ENCODE measurements at places on chromosomes 2 and 18. TPM values are rescaled to one million over a fixed set of nuclear protein-coding genes. Genes with fewer than 3 reads are reported as not detected.

DNA sequence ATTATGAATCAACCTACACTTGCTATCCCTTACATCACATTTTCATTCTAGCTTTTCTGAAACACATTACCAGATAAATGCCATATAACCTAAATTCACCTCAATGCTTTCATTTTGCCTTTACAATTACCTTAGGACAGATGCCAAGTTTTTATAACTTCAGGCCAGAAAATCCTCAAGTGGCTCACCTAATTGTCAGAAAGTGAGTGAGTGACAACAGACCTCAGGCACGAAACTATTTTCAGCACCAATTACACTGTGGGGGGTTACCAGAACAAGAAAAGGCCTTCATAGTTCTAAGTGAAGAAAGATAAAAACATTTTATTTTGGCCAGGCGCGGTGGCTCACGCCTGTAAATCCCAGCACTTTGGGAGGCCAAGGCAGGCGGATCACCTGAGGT, 52.3 kb upstream of the ST8SIA5 start:
- H3K27ac ChIP-seq = no peak overlapping the region
- H3K36me3 ChIP-seq = no peaks in the 10 kb centered on the region
- H3K27me3 ChIP-seq = no peaks in the 10 kb centered on the region
- no peak overlapping the region for H3K4me3 ChIP-seq
- no peaks in the 10 kb centered on the region for H3K4me1 ChIP-seq
- DNase-seq = no peak

GRCh38 chr2:166127217-166128155, at the start of gene SCN1A:
SCN1A (minus strand) TSS chr2:166128020; CDS start chr2:166073621, 54,399 bp downstream.
- no peaks in the 10 kb centered on the region for H3K36me3 ChIP-seq
- H3K4me3 ChIP-seq = no peak within 1 kb of the TSS
- H3K4me1 ChIP-seq = no peaks in the 10 kb centered on the region
- no peaks in the 10 kb centered on the region for H3K27me3 ChIP-seq
- no peak within 1 kb of the TSS for H3K27ac ChIP-seq

GRCh38 chr2:152335726-152336118, 748 bp downstream of the FMNL2 start:
- no peak for DNase-seq
- H3K27me3 ChIP-seq = no peaks in the 10 kb centered on the region
- H3K4me1 ChIP-seq = peaks cover 19% of the 10 kb centered on the region
- H3K36me3 ChIP-seq = no peaks in the 10 kb centered on the region

Gene GNAL
- 17.3 TPM for total RNA-seq

DNA sequence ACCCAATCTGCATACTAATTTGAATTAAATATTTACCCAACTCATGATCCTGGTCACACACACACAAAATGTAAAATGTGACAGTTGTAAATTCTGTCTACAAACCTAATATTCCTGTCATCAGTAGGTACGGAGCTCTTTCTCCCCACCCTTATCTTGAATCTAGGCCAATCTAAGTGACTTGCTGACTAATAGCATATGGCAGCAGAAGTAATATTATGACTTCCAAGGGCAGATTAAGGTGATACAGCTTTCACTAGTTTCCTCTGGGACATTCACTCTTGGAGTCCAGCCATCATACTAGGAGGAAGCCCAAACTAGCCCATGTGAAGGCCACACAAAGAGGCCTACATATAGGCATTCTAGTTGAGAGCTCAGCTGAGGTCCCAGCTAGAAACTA, 89.4 kb downstream of the TMEM131 start:
- no peaks in the 10 kb centered on the region for H3K27me3 ChIP-seq
- H3K4me3 ChIP-seq = no peak overlapping the region
- H3K36me3 ChIP-seq = peaks cover 40% of the 10 kb centered on the region

GRCh38 chr2:8572712-8573233, 109.1 kb upstream of the ID2 start:
- H3K27me3 ChIP-seq = no peaks in the 10 kb centered on the region
- no peak for DNase-seq
- no peaks in the 10 kb centered on the region for H3K36me3 ChIP-seq
- no peak overlapping the region for H3K27ac ChIP-seq

Data from tibial nerve (tissue), 4 donors.